IMR-90 (cell line): ENCODE measurements at places on chromosomes 12 and 14. TPM values are rescaled to one million over a fixed set of nuclear protein-coding genes. Genes with fewer than 3 reads are reported as not detected.

Gene DDN
- 0.21 and 0.22 TPM in 2 replicates for polyA plus RNA-seq

- no peak for DNase-seq
Observed at GRCh38 chr12:105696-106095, 39.1 kb downstream of the IQSEC3 start.

Gene SSTR1
- polyA plus RNA-seq: 5.5 and 5.6 TPM in 2 replicates

Gene C2CD5
- polyA plus RNA-seq: 9.2 and 14.5 TPM in 2 replicates

GRCh38 chr14:64760146-64760755, 56.0 kb downstream of the PLEKHG3 start:
- DNase-seq: peak; percentile 42

Gene PPP2R5E
- polyA plus RNA-seq: 6.5 and 9.7 TPM in 2 replicates

Gene PTCSC3
- polyA plus RNA-seq: not detected in 2 replicates

Gene PDE3A
- polyA plus RNA-seq: 0.01 and 0.09 TPM in 2 replicates

Gene NTF3
- 32.4 and 36.0 TPM in 2 replicates for polyA plus RNA-seq

DNA sequence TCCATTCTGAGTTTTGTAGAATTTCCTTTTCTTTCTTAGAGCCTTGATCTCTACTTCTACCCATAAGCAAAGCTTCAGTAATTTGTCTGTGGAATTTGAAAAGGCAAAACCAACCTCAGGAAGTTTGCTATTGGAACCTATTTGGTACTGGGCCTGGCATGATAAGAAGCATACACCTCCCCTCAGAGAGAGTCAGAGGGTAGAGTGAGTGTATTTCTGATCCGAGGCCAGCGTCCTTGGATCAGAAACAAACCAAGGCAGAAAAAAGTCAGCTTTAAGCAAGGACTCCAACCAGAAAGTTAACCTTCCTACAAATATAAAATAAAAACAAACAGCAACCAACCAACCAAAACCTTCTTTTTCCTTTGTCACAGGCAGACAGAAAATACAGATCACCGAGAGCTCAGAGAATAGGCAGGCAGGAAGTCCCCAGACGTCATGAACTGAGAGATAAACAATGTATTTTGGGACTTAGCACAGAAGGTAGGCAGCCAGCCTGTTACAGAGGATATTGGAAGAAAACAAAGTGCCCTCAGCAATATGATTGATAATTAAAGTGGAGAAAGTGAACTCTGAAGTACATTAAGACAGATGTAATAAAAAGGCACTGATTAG, 141.5 kb downstream of the NEDD1 start:
- DNase-seq: no peak

GRCh38 chr14:105917933-105918436, 391.6 kb downstream of the TMEM121 start:
- no peak for DNase-seq

GRCh38 chr14:51442513-51443175, 202.6 kb downstream of the TMX1 start:
- peak; percentile 99 for DNase-seq

DNA sequence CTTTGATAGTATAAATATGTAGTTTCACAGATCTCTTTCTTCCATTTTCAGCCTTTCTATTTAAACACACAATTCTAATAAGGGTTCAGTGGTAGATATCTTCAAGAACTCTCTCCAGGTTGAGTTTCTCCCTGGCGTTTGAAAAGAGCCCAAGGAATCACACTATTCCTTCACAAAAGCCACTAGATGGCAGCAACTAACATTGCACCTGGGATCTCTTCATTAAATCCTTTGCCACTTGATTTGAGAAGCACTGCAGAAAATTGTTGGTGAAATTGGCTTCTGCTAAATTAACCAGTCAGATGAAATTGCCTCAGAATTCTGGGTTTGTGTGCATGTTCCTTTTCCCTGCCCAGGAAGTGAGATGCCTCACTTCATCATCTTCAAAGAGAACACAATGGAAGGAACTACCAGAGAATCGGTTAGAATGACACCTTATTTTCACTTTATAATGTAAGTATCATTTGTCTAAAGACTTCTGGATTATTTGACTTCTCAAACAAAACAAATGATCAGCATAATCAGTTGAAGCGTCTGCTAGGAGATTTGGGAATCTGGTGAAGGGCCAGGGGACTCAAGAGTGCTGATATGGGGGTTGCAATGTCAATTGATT, 6.8 kb downstream of the CCDC198 start:
- peak; percentile 41 for DNase-seq

GRCh38 chr12:46628176-46628575, 197.6 kb downstream of the SLC38A4 start:
- DNase-seq: no peak

GRCh38 chr12:84922693-84923092, 10.1 kb upstream of the SLC6A15 start:
- DNase-seq: peak; percentile 0

Gene FAM222A
- 0.32 and 0.43 TPM in 2 replicates for polyA plus RNA-seq

DNA sequence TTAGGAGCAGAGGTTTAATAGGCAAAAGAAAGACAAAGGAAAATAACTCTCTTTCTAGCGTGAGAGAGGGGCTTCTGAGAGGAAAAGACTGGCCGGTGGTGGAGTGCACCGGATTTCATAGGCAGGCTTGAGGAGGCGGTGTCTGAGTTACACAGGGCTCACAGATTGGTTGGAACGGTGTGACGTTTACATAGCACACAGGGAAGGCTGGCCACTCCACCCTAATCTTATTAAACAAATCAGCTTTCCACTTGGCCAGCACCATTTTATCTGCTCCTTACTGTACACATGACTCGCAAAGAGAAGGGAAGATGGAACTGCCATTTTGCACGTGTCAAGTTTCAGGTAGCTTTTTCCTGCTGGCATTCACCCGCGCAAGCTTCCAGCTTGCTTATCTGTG, 587.7 kb downstream of the RPL10L start:
- DNase-seq: no peak

Gene KLRC2
- polyA plus RNA-seq: not detected in 2 replicates

- DNase-seq: no peak
Observed at GRCh38 chr14:105322791-105323556, 8.4 kb downstream of the PACS2 start.

Gene NR4A1
- 34.1 and 120 TPM in 2 replicates for polyA plus RNA-seq
